ENCODE measurements at places on chromosomes 12 and 14.

- peak; percentile 45 for DNase-seq
Observed at GRCh38 chr14:55705651-55706364, 125.8 kb downstream of the KTN1 start.

DNA sequence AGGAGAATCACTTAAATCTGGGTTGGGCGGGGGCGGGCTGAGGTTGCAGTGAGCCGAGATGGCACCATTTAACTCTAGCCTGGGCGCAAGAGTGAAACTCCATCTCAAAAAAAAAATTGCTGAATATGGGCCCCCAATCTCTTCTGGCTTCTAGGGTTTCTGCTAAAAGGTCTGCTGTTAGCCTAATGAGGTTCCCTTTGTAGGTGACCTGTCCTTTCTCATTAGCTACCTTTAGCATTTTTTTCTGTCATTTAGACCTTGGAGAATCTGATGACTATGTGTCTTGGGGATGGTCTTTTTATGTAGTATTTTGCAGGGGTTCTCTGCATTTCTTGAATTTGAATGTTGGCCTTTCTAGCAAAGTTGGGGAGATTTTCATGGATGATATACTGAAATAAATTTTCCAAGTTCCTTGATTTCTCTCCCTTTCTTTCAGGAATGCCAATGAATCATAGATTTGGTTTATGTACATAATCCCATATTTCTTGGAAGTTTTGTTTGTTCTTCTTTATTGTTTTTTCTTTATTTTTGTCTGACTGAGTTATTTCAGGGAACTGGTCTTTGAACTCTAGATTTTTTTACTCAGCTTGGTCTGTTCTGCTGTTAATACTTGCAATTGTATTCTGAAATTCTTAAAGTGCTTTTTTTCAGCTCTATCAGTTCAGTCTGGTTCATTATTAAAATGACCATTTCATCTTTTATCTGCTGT is 181.5 kb downstream of the TTC6 start:
- no peak for DNase-seq

DNA sequence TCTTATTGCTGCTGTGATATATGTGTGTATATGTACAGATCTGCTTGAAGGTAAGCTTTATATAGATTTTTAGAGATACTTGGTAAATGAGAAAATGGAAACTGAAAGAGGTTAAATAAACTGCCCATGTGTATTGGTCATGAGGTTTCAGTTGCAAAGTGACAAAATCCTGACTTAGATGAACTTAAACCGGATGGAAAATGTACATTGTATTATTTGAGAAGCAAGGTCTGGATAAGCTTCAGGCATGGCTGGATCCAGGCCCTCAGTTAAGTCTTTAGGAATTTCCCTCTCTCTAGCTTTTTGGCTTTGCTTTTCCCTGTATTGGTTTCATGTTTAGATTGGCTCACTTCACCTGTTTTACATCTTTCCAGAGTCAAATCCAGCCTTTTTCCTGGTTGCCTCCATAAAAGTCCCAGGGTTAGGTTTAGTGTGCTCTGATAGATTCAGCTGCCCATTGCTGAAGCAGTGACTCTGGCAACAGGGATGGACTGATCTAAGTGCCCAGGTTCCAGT is 21.0 kb upstream of the MAP1LC3B2 start:
- DNase-seq: no peak

DNA sequence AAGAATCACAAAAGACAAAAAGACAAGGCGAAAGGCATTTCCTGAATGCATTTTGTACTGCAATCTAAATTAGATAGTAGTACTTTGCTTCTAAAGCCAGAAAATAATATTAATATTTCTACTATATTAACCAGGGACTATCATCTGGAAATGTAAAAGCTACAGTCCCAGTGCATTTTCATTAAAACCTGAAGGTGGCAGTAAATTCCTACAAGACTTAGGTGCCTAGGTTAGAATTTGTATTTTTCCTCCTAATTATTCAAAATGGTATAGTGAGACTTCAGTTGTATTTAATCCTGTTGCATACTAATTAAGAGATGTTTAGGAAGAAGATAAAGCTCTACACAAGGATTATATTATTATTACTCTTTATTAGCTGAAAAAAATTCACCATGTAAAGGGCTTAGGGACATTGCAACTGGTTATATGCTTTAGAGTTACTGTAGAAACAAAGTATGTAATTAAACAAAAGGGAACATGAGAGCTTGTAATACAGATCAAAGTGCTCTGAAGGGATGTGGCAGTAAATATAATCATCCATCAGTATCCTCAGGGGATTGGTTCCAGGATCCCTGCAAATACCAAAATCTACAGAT is 53.6 kb downstream of the BRMS1L start:
- DNase-seq: no peak

All from urinary bladder (tissue), 4 donors.